ENCODE measurements at places on chromosomes 12 and 14.

DNA sequence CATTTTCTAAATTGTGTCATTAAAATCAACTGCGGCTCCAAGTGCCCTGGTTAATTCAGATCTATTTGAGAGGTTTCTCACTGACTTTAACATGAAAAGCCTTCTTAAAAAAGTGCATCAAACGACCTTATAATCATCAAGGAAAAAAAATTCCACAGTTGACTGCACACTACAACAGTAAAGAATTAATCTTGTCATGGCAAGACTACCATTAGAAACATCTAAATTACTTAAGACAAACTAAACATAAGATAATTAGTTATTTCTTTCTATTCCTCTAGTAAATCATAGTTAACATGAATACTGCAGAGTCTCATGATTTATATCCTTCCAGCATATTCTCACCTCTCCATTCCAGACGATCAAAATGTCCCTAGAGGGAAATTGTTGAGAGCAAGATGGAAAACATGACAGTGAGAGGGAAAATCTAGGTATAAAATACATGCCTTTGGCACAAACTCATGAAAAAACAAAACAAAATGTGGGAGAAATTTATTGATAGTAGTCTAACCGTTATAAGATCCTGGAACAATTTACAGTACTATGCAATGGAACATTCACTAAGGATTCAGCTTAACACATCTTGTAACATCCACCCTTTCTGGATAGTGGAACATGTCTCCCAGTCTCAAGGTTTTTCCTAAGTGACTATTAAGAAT is 112.5 kb downstream of the PRKD1 start:
- DNase-seq = no peak

GRCh38 chr12:122079033-122079531 is 526 bp downstream of the MLXIP start:
- peak; percentile 54 for DNase-seq

GRCh38 chr12:59650588-59651228 is 54.9 kb downstream of the SLC16A7 start:
- DNase-seq = no peak

- DNase-seq = no peak
Measured at GRCh38 chr12:117417004-117417403, 55.6 kb upstream of the NOS1 start.

- DNase-seq = no peak
Measured at GRCh38 chr12:113204804-113205203, 16.5 kb upstream of the TPCN1 start.

DNA sequence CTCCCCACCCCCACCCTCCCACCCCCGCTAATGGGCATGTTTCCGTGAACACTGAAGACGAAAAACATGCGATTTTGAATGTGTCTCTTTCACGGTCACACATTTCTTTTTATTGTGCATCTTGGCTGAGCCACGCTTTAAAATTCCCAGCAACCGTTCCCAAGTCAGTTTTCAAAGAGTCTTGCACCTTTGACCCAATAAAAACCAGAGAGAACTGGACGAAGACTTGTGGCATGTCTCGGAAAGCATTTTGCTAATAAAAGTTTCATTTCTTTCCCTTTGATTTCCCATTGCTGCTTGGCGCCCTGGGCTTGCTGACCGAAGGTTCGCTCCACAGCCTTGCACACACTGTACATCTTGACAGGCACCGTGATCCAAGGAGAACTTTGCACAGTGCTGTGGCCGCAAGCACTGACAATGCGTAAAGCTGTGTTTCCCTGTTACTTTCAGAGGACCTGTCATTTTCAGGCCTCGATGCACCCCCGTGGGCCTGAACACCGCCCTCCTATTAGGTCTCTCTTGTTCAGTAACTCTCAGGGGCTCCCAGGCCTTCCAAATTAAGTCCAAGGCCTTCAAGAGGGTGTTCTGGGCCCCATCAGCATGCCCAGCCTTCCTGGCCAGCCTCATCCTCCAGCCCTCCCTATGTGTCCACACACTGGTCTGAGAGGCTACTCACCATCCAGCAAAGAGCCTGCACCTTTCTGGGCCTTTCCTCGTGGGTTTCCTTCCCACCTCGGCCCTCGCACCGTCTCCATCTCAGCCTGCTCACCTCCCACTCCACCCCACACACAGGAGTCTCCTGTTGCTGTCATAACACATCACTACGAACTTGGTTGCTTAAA is 63.4 kb upstream of the DIO3 start:
- no peak for DNase-seq

DNA sequence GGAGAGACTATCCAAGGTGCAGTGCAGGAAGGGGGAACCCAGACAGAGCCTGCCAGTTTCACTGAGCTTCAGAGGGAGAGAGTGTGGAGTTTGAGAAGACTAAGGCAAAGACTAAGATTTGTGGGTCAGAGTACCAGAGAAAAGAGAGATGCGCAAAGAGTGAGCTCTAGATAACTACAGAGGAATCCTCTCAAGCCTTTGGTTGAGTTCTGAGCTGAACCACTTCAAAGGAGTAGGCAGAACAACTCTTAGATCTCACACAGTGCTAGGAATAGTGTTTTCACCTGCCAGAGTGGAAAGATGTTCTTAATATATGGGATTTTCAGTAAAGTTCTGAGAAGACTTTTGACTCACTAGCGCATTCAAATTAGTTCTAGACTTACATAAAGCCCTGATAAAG is 10.7 kb upstream of the M6PR start:
- DNase-seq = no peak

- DNase-seq = no peak
Measured at GRCh38 chr12:126147321-126147720, 1082.1 kb downstream of the AACS start.

DNA sequence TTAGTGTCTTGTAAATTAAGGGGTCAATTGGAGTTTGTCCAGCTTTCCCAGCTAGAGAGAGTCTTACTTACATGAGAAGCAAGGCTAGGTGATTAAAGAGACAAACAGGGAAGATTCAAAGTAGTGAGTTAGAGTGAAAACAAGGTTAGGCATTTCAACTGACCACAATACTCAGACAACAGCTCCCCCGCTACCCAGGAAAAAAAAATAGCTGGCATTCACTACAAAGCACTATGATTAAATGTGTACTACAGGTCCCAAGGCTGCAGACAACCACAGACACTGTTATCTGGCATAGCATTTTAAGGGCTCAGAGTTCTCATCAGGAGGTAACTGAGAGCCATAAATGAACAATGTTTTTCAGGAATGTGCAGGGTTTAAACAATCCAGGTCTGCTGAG is 680.9 kb downstream of the TMEM121 start:
- DNase-seq = no peak

- DNase-seq = no peak
Measured at GRCh38 chr12:85642288-85642687, 193.9 kb downstream of the RASSF9 start.

DNA sequence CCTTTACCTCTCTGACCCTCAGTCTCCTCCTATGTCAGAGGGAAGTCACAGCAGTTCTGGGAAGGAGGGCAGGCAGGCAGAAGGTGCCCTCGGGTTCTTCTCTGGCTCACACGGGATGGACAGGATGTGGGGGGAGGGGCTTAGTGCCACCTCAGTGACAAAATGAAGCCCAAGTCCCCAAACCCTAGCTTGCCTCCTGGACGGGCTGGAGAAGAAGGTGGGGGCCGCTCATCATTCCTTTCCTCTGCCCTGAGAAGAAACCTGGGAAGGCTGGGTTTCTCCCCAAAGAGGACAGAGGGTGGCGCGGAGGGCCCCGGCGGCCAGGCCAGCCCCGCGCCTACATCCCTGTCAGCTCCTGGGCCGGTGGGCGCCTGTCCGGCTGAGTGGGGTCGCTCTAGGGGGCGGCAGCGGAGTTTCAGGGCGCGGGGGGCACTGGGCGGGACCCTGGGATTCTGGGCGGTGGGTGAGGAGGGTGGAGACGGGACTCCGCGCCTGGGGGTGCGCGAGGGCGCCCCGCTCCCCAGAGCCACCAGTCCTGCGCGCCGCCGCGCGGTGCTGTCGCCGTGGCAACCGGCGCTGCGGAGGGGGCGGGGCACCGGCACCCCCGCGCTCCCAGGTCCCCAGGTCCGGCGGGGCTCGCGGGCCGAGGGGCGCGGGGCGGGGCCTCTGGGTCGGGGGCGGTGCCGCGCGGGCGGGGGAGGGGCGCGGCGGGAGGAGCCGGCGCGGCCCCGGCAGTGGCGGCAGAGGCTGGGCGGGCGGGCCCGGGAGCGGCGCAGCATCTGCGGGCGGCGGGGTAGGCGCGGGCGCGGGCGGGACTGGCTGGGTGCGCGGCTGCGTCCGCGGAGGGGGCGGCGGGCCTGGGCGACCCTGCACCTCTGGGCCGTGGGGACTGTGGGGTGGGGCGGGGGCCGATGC is at the start of gene TMEM121:
TMEM121 (plus strand) TSS at position 723 of the 915 bp plus-strand sequence. CDS start 2,252 bp downstream, outside the sequence.
- DNase-seq = no peak

All from epithelial cell of esophagus (primary cell).